ACHN (cell line): ENCODE measurements at places on chromosomes 16 and 17.
A peak's percentile ranks its signal among the peaks of the same experiment; 100 is the strongest.

GRCh38 chr16:49439676-49440075, 66.1 kb downstream of the C16orf78 start:
- no peak for DNase-seq

GRCh38 chr17:57685499-57686132, 59.5 kb downstream of the CCDC182 start:
- DNase-seq, result no peak

DNA sequence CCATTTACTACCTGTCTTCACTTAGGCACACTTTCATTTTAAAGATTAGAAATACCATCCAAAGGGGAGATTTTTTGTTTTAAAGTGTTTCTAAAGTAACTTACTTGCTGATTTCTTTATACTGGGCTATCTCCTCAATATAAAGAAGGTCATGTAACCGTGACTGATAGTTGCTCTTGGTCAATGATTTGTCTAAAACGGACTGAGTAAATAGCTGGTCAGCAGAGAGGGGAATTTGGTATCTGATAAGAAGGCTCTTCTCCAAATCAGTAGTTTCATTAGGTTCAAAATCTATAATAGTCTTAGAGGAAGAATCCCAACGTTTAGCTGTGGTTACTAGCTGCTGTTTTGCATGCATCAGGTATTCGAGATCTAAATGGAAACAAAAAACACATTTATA, 66.4 kb downstream of the HELZ start:
- DNase-seq, result peak; percentile 45

DNA sequence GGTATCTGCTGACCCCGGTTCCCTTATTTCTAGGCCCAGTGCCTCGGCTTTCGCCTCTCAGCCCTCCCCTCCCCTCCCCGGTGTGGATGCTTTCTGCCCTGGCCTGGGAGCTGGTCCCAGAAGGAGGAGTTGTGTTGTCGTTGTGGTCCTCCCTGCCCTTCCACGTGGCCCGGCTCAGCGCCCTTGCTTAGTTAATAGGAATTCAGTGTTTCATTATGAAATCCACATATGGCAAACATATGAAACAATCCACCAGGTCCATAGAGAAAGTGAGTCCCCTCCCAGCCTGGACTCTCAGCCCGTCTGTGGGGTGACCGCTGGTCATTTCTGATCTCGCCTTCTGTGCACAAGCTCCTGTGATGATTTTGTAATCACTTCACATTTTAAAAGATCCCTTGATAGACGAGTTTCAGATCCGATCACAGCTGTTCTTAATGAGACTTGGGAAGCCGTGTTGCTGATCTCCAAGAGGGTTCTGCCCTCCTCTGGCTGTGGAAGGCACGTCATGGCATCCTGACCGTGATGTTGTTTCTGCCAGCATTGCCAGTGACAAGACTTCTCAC, 112.1 kb downstream of the BANP start:
- peak; percentile 19 for DNase-seq

- no peak for DNase-seq
Observed at GRCh38 chr17:80307994-80308691, 47.5 kb downstream of the RNF213 start.

- DNase-seq, result peak; percentile 82
Observed at GRCh38 chr16:58487566-58488351, 12.2 kb upstream of the NDRG4 start.

- DNase-seq, result no peak
Observed at GRCh38 chr16:89593841-89594240, 18.3 kb downstream of the CPNE7 start.

- DNase-seq, result peak; percentile 22
Observed at GRCh38 chr16:46884513-46885293, 541 bp downstream of the GPT2 start.

- DNase-seq, result no peak
Observed at GRCh38 chr17:43864161-43864984, 17.4 kb downstream of the CD300LG start.

GRCh38 chr17:28468781-28469180, 4.7 kb upstream of the SLC13A2 start:
- no peak for DNase-seq
